NCI-H1694 (cell line): ENCODE measurements at places on chromosomes 4 and X.

GRCh38 chr4:111635646-111636045, 509.6 kb upstream of the FAM241A start:
- no peak for DNase-seq

DNA sequence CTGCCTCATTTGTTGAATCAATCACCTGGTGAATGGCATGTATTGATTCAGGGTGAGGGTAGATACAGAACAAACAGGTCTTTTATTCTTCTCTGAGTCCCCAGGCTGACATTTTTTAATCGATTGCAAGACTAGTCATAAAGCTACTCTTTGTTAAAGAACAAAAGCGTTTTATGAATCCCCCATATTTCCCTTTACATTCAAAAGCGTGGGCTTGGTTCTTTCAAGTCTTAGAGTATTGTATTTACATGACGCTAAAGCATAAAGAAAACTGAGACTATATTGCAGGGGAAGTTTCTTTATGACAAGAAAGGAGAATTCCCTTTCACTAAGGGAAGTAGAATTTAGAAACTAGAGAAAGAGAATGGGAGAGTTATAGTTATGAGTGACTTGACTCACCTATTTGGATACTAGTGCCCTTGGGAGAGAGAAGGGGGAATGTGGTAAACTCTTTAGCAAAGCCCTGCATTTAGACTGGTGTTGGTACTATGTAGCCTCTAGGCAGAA, 69.3 kb upstream of the PDE5A start:
- DNase-seq: no peak

GRCh38 chr4:102817613-102818268, 9.6 kb downstream of the UBE2D3 start:
- no peak for DNase-seq

GRCh38 chr4:37453281-37453998, 208.9 kb downstream of the NWD2 start:
- no peak for DNase-seq

- no peak for DNase-seq
These were observed 72.4 kb downstream of the PALLD start for GRCh38 chr4:168569066-168569930.

DNA sequence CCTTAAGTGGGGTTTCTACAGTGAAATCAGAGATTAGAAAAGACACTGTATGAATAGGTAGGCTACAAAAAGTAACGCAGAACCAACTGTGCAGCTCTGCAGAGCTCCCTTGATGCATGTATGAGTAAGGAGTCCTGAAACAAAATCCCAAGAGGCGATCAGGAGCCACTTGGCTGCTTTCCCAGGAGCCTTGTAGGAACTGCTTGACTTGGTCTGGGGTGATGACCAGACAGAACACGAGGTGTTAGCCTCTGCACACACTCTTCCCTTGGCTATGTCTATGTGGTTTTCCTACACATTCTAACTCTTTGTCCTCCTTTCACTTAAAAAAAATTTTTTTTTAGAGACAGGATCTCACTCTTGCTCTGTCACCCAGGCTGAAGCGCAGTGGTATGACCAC, 22.8 kb upstream of the AP1S2 start:
- no peak for DNase-seq

DNA sequence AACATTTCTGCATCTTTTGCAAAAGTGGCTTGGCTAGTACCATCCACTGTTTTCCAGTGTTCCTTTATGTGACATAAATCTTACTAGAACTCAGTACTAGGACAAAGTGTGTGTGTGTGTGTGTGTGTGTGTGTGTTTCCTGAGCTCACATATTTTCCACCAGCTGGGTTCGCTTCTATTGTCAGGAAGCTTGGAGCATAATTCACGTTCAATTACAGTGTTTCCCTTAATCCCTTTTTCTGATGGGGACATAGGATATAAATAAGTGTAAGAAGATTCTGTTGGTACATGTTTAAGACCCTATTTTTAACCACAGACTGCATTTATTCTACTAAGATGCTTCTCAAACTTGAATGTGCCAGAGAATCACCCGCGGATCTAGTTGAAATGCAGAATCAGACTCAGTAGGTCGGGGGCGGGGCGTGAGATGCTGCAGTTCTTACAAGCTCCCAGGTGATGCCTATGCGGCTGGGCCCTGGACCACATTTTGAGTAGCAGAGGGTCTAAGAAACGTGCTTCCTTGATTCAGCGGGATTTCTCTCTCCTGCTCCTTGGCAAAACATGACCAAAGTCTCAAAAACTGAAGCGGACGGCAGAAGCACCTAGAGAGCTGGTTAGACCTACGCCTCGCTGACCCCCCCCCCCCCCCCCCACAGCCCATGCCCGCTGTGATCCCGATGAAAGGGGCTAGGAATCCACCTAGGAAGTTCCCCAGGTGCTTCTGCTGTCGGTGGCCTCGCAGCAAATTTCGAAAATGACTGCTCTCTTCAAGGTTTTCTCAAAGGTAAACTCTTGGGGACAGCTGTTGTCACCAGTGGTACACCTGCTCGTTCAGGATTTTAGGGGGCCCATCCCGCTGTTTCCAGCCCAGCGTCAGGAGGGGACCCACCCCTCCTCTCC, 797 bp downstream of the CD99L2 start:
- peak; percentile 14 for DNase-seq

- no peak for DNase-seq
These were observed 39.2 kb downstream of the FMR1NB start for GRCh38 chrX:148020329-148020728.

- no peak for DNase-seq
These were observed 8.7 kb upstream of the ADH1B start for GRCh38 chr4:99329876-99330275.

- DNase-seq: no peak
These were observed 64.4 kb upstream of the VCX3A start for GRCh38 chrX:6599230-6599860.

DNA sequence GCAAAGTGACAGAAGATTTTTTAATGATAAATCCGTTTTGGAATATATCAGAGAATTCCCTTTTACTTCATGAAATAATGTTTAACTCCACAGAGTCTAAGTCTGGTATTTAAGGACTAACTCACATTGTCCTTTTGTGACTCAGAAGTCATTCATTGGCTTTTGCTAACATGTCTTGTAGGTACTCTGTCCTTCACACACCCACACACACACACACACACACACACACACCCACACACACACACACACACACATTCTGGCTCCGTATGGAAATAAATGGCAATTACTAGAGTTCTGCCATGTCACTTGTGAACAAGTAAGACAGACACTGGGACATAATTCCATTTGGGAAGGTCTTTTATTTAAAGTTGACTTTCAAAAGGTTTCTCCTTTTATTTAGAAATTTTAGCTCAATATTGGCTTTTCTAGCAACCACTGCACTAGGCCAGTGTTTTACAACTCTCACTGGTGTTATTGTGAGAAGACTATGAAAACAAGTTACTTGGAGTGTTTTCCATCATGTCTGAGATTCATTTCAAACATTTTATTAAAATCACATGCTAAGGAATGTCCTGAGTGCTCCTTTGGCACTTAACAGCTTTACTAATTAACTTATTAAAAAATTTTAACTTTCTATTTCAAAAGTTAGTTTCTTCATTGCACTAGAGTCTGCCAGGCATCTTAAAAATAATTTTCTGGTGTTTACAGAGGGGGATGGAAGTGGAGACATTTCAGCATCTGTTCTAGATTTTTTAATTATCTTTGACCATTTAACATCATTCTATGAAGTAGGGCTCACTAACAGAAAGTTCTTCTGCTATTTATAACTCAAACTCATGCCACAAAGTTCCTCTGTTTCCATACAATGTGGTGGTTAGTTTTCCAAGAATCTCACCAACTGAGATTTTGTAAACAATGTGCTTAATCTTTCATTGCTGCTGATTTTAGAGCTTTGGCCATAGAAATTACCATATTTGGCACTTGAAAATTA, 240.3 kb upstream of the GPC4 start:
- no peak for DNase-seq

- DNase-seq: no peak
These were observed 6.4 kb upstream of the UBA1 start for GRCh38 chrX:47187106-47187677.

DNA sequence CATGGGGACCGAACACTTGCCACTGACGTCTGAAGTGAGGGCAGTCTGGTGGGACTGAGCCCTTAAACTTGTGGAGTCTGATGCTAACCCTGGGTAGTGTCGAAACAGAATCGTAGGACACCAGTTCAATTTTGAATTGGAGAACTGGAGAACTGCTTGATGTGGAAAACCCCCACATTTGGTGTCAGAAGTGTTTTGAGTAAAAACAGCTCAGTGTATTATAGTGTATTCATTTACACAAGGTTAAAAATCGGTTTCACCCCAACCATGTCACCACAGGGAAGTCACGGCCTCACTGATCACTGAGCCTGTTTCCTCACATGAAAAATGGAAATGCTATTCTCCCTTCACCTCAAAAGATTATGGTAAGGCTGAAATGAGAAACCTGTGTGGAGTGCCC, 21.9 kb downstream of the PIN4 start:
- DNase-seq: no peak

- DNase-seq: no peak
These were observed 25.5 kb upstream of the MYOZ2 start for GRCh38 chr4:119110121-119110520.
